ENCODE measurements at places on chromosomes 5 and 9. TPM values are rescaled to one million over a fixed set of nuclear protein-coding genes. Genes with fewer than 3 reads are reported as not detected.

- DNase-seq: no peak
Measured at GRCh38 chr9:134190232-134191121, 26.1 kb upstream of the RNU6ATAC start.

GRCh38 chr5:75521195-75521594 is 9.5 kb downstream of the POLK start:
- DNase-seq: no peak

DNA sequence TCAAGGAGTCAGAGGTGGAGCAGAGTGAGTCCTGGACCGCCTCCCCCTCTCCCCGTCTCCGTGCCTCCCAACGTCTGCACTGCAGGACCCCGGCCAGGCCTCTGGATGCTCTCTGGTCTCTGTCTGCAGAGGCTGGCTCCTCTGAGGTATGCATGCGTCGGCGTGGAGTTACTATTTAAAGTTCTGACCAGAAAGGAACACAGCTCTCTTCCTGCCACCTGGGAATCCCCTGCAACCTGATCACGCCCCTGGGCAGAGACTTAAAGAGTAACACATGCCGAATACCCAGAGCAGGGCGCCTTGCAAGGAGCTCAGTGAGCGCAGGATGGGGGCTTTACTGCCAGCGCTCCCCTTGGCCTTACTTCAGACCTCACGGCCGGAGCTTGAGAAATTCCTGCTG is 16.0 kb downstream of the ANXA6 start:
- no peak for DNase-seq

- DNase-seq: no peak
Measured at GRCh38 chr5:107282061-107282460, 388.7 kb downstream of the EFNA5 start.

DNA sequence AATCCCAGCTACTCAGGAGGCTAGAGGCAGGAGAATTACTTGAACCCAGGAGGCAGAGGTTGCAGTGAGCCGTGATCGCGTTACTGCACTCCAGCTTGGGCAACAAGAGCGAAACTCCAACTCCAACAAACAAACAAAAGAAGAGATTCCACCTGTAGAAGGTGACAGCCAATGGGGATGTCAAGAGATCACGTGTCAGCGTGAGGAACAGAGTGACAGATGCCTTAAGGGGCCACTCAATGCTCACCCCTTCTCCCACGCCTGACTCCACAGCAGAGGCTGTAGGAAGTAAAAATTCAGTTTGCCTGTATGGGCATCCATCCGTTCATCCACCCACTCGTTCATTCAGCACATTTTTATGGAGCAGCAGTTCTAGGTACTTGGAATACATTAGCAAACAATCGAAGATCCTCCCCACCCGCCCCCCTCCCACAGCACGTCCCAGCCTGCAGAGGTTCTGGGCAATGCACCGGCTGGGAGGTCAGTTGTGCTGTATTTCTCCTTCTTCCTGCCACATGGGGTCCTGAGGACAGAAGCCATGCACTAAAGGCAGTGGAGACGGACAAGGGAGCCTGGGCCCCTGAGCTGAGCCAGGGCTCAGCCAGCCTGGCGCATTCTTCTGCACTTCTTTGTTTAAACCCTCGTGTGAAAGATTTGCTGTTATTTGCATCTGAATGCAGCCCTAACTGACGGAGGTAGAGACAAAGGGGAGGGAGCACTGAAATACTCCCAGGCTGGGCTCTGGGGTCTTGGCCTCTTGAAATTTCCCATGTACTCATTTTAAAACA is 11.3 kb upstream of the RNF130 start:
- DNase-seq: no peak

- DNase-seq: no peak
Measured at GRCh38 chr9:14179449-14179848, 134.5 kb downstream of the NFIB start.

GRCh38 chr9:19441730-19442129 is 32.9 kb downstream of the ACER2 start:
- DNase-seq: no peak

- no peak for DNase-seq
Measured at GRCh38 chr9:115115924-115116323, 2.0 kb downstream of the TNC start.

- no peak for DNase-seq
Measured at GRCh38 chr9:92973700-92974099, 26.4 kb downstream of the FGD3 start.

DNA sequence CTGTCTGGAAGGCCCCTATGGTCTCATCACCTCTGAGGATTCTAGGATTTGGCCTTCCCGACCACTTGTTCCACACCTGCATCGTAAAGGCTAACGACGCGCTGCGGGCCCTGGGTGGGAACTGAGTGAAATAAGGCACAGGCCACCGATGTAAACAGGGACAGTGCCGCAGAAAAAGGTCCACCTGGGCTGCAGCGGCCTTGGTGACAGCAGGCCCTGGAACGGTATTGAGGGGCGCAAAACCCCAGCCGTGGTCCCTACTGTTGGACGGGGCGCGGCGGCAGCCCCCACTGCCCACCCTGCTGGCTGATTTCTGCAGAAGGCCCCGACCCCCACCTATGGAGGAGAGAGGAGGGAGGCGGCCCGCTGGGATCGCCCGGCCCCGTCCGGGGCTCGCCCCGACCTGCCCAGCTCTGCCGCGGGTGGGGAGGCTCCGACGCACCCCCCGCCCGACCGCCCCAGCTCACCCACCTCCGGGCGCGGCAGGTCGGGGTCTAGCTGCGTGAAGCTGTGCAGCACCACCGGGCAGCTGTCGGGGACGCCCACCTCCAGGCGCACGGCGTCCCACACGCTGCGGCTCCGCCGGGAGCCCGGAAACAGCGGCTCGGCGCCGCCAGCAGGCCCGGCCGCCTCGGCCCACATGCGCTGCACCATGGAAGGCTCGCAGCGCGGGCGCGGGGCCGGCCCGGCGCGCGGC is 391 bp downstream of the RALGDS start:
- DNase-seq: no peak

DNA sequence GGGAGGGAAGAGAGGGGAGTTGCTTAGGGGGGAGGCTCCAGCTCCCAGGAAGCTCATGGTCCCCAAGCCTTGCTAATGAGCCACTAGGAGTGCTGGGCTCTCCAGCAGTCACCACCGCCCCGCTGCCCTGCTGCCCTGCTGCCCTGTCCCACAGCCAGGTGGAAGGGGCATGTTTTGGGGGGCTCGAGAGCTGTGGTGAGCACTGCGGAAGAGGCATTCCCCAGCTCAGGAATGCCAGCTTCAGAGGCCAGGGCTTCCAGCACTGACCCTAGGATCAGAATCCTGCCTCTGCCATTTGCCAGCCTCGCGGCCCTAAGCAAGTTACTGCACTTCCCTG is 16.9 kb downstream of the SLC6A7 start:
- DNase-seq: no peak

DNA sequence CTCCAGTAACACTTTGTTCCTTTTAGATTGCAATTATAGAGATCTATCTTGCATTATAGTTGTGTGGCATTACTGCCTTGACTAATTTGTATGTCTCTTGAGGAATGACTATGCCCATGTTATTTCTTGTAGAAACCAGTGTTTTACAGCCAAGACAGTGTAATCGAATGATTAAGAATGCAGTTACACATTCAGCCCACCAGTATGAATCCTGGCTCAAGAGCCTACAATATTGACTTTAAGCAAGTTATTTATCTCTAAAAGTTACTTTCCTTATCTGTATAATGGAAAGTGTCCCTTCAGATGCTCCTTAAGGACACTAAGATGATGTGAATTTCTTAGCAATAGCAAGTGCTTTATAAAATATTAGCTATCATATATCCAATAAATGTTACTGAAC is 9.7 kb upstream of the SNX24 start:
- no peak for DNase-seq

GRCh38 chr5:17089690-17090089 is 127.7 kb upstream of the BASP1 start:
- no peak for DNase-seq

- DNase-seq: peak; percentile 77
Measured at GRCh38 chr9:137049544-137050449, 3.8 kb upstream of the NPDC1 start.

GRCh38 chr5:78610636-78611035 is 37.9 kb downstream of the LHFPL2 start:
- DNase-seq: no peak

- no peak for DNase-seq
Measured at GRCh38 chr9:3567988-3568387, 42.2 kb upstream of the RFX3 start.

- no peak for DNase-seq
Measured at GRCh38 chr5:63726496-63726895, 235.7 kb downstream of the HTR1A start.

- no peak for DNase-seq
Measured at GRCh38 chr5:158483281-158483860, 616.3 kb downstream of the EBF1 start.

- no peak for DNase-seq
Measured at GRCh38 chr9:472479-473075, 257.9 kb downstream of the DOCK8 start.

GRCh38 chr9:92501671-92502393 is 19.5 kb upstream of the ASPN start:
- peak; percentile 50 for DNase-seq

DNA sequence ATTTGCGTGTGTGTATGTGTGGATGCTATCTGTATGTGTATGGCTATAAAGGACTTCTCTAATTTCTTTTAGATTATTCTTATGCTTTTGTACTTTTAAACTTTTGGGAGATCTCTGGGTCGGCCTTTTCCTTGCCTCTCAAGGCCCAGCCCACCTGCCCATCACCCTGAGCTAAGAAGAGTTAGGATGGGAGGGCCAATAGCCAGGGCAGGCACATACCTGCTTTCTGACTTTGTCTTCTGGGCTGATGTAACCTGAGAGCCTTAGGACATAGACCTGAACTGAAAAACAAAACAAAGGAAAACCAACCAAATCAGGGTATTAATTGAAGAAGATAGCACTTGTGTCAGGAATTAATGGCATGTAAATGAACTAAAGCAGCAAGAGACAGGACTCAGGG is 100.2 kb downstream of the IRX1 start:
- no peak for DNase-seq

GRCh38 chr5:172550996-172551395 is 90.1 kb upstream of the NEURL1B start:
- no peak for DNase-seq

- no peak for DNase-seq
Measured at GRCh38 chr9:121349009-121349408, 21.0 kb downstream of the STOM start.

Gene DMGDH
- 0.36 TPM for total RNA-seq

Gene BTNL9
- total RNA-seq: 24.3 TPM

Gene ALDH1A1
- 7.0 TPM for total RNA-seq

Gene DMRT3
- total RNA-seq: not detected

Gene NEUROG1
- not detected for total RNA-seq

Gene PCDHGC4
- total RNA-seq: 3.5 TPM

Gene CRAT
- 42.9 TPM for total RNA-seq

Gene ORM2
- total RNA-seq: not detected

Gene TRIM7
- not detected for total RNA-seq

Measured in endothelial cell (in vitro differentiated cells).